ENCODE measurements at places on chromosomes 7 and 10. TPM values are rescaled to one million over a fixed set of nuclear protein-coding genes. Genes with fewer than 3 reads are reported as not detected.

DNA sequence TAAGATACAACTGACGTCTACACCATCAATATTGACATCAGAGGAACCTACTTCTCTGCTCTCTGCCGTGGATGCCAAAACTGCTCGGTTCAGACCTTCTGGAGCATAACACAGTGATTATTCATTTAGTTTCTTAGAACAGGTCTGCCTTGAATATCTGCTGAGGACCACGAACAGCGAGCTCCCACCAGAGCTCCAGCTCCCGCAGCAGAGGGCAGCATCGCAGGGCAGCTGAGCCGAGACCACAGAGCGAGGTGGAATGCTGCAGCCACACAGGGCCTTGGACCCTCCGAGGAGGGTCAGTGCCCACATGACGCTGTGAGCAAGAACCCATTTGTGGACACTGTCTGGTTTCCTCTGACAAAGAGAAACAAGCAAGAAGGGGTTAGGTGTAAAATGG, 6.8 kb downstream of the VIPR2 start:
- no peak for DNase-seq

DNA sequence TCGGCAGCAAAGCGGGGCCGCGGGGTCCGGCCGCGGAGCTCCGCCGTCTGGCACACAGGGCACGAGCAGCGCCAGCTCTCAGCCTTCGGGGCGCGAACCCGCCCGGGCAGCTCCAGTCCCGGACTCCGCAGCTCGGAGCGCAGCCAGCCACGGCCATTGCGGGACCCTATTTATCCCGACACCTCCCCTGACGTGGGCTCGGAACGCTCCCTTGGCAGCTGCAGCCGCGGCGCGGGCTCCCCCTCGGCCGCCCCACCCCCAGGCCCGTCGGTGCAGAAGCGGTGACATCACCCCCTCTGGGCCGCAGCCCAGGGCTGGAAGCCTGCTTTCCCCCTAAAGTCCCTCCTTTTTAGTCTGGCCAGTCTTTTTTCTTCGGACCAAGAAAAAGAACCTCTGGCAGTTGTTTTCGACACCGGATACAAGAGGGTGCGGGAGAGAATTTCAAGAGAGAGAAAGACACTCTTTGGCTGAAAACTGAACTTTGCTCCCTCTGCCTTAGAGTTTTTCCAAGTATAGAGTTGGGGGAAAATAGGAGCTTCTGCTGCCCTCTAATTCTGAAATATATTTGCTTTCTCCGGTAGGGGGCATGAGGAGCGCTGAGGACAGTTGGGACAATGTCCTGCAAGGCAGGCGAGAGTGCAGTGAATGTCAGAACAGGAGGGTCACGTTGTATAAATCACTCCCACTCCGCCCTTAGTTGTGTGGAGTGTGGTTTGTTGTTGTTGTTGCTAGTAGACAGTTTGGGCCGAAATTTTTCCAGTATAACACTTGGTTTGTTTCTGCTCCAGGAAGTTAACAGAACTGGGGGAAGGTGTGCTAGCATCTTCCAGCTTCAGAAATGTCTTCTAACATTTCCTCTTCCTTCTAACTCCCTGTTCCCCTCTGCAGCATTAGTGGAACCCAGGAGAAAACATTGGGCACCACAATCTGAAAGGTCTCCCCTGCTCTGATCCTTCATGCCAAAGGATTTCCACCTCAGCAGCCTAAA, at the start of gene SFRP4:
Gene SFRP4, minus strand, starts transcription at position 145 of the 988 bp plus-strand sequence. CDS start 280 bp downstream, outside the sequence.
- peak; percentile 69 for DNase-seq

GRCh38 chr10:30158325-30158960, 99.1 kb upstream of the JCAD start:
- no peak for DNase-seq

DNA sequence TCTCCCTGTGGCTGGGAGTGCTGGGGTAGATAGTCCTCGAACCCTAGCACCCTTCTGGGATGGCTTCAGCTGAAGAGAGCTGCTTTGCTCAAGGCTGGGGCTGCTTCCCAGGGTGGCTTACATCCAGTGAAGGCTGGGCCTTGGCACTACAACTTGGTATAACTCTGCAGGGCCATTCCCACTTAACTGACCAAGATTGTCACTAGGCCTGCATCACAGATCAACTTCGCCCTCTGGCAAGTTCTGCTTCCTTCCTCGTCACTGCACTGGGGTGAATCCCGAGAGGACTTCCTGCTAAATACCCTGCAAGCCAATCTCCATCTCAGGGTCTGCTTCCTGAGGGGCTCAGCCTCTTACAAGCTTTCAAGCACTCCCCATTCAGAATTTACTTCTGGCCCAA, 195.2 kb downstream of the DOCK4 start:
- no peak for DNase-seq

GRCh38 chr10:5779730-5780129, 33.5 kb downstream of the GDI2 start:
- DNase-seq, result no peak

GRCh38 chr7:12692479-12693259, 5.2 kb downstream of the ARL4A start:
- no peak for DNase-seq

DNA sequence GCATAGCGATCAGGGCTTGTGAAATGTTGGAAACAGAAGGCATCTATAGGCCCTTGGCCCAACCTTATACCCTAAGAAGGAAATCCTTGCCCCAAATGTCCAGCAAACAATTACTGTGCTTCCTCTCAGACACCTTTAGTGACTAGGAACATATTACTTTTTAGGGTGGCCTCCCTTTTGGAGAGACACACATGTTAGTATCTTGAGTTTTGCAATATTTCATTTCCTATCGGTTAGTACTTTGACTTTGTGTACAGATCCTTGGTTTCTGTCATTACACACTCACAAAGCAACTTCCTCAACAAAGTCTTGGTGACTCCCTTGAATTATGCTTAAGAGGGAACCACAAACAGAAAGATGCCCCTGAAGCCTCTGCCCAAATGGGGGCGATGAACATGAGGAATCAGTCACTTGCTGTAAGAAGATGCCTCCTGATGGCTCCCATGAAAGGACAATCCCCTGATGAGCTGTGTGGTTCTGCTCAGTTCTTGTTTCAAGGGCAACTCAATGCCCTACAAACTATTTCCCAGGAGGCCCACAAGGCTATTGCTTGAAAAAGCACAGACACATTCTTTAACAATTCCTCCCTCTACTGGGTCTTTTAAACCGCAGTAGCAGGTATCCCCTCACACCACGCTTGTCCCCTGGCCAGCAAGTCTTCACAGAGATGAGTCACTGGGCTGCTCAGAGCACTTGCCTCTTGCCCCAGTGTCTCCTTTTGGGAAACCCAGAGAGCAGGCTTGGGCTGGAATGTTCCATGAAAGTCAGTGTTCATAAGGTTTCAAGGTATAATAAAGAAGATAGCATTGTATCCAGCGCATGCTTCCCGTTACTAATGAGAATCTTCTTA, 196.2 kb downstream of the FANK1 start:
- DNase-seq, result no peak

GRCh38 chr7:129359638-129360037, 74.6 kb upstream of the STRIP2 start:
- DNase-seq, result no peak

DNA sequence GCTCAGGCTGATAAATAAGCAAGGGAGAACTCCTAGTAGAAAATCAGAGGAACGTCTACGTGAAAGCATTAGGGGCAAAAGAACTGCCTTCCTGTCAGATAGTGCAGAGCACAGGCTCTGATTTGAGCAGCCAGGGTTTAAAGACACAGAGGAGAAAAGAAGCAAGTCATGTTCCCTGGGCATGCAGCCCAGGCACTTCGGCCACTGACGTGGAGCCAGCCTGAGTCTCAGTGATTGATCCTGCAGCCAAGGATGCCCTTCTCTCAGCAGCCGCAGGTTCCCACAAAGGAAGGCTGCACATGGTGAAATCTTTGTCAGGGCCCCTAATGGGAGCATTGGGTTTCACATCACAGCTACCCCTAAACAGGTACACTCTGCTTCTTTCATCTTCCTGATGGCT, 161.7 kb upstream of the HPS1 start:
- DNase-seq, result no peak

- DNase-seq, result no peak
Observed at GRCh38 chr10:96714031-96714590, 6.2 kb downstream of the PIK3AP1 start.

GRCh38 chr10:101817337-101818118, 716 bp downstream of the OGA start:
- DNase-seq, result no peak

DNA sequence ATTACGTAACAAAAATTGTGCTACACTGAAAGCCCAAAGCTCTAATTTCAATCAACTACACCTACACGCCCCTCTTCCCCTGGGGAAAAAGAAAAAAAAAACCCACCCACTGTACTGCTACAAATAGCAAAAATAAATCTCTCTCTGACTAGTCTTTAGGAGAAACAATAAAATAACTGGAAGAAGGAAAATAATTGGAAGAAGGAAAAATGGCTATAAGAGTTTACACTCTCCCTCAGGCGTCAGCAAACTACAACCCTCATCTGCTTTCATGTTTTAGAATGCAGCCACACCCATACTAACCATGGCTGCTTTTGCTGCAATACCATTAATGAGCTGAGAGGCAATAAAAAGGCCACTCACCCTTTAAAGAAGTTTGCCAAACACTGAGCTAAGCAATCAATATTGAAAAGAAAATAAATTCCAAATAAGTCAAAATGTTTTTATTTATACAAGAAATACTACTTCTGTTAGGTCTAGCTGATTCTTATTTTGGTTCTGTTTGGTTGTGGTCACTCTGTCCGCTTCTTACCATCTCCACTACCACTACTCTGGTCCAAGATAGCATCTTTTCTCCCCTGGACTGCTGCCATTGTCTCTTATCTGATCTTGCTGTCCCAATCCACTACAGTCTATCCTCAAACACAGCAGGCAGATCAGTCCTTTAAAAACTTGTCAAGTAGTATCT, 3.8 kb downstream of the MINDY3 start:
- peak; percentile 13 for DNase-seq

DNA sequence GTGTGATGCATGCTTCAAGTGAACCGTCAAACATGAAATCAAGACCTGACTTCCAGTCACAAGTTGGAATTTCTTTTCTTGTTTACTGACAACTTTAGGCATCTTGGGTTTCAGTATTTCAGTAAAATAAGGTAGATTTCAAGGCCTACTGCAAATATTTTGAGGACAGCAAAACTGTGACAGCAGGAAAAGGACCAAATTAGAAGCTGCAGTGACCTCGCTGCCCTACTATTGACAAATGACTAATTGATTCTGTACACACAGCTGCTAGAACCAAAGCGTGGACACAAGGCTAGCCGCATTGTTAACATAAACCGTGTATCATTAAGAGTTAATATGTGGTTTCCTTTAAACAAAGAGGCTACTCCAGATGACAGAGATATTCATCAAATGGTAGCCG, 105.7 kb upstream of the SEC61G start:
- no peak for DNase-seq

- no peak for DNase-seq
Observed at GRCh38 chr7:29467193-29467926, 96.3 kb upstream of the PRR15 start.

- DNase-seq, result no peak
Observed at GRCh38 chr10:11931038-11931437, 107.9 kb downstream of the PROSER2 start.

DNA sequence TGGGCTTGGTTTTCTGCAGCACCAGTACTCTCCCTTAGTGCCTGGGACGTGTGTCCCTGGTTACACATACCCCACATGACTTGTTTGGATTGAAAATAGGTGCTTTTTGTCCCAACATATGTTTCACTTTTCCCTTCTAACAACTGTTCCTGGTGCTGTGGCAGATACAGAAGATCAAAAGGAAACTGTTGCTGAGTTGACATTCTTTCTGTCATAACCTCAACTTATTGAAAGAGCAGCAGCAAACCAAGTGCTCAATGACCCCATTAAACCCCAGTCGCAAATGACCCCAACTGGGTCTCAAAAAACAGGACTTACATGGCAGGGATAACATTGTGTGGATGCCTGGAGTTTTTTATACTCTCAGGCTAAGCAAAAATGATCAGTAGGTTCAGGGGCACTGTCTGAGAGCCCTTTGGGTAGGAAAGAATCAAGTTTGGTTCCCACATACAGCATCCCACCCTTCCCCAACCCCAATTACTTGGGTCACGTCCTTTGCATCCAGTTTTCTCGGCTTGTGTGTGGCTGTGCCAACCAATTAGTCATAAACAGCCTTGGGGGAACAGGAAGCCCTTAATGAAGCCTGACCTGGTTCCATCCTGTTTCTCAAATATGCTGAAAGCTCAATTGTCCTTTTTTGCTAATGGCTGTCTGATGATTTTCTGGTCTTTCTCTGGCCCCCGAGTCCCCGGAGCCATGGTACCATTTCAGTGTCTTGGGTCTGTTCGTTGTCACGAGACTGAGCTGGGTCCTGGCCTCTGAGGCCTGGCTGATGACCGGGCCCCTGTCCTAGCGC, 4.9 kb downstream of the HKDC1 start:
- DNase-seq, result no peak

- DNase-seq, result peak; percentile 54
Observed at GRCh38 chr10:103114876-103115275, 78.2 kb downstream of the NT5C2 start.

GRCh38 chr7:83519240-83519639, 129.7 kb downstream of the SEMA3E start:
- no peak for DNase-seq

DNA sequence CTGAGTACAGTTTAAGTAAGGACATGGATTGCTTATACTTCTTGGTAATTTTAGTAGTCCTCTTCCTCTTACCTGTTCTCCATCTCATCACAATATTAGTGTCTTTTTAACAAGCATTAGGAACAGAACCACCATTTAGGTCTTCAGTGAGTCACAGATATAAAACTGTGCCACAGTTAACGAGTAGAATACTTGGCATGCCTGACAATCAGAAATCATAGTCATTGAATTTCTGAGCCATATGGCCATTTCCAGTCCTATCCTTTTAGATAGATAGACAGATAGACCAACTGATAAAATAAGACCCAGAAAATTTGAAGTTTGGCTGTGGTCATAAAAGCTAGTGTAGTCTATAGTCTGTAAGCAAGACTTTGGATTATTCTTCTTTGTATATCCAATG, 71.1 kb downstream of the GBF1 start:
- DNase-seq, result no peak

DNA sequence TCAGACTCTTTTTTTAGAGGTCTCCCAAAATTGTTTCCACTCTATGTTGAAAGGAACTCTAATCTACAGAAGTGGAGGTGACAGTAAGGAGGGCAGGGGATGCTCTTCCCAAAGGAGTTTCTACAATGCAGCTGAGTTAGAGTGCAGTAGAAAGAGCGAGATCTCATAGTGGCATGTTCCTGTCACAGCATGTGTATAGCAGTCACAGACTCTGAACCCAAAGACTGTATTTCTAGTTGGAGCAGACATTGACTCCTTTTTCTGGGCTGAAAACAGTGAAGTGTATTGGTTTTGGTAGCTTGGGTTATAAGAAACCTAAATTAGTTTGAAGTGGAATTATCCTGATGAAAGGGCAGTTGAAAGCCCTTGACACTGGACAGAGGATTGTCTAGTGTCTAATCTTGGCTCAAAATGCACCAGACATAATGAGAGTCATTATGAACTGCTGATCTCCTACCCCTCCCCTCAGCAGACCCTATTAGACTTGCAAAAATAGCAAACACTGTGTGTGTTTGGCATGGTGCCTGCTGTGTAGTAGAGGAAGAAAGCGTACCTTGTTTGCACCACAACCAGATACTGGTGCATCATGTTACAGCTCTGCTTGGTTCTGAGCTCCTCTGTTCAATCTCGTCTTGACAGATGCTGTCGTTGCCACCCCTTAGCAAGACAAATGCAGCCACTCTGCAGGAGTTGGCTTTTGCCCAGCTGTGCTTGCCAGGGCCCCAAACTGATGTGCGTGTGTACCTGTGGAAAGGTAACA, 336.0 kb downstream of the AUTS2 start:
- no peak for DNase-seq

IDE gene
- 84.8 TPM for total RNA-seq

BTAF1 gene
- total RNA-seq, result 49.7 TPM

HTR5A gene
- total RNA-seq, result not detected

ADRA2A gene
- total RNA-seq, result 0.67 TPM

FFAR4 gene
- 2.7 TPM for total RNA-seq

CYP26C1 gene
- total RNA-seq, result 0.09 TPM

AMPH gene
- not detected for total RNA-seq

CFAP43 gene
- 0.52 TPM for total RNA-seq
